ENCODE measurements at places on chromosomes 3 and 15.

GRCh38 chr3:425079-425478 lies 228.5 kb downstream of the CHL1 start:
- no peak for DNase-seq

GRCh38 chr3:15778332-15778858 lies 19.4 kb downstream of the ANKRD28 start:
- no peak for DNase-seq

- no peak for DNase-seq
These were observed 3.1 kb upstream of the EPHB1 start for GRCh38 chr3:134791992-134792391.

DNA sequence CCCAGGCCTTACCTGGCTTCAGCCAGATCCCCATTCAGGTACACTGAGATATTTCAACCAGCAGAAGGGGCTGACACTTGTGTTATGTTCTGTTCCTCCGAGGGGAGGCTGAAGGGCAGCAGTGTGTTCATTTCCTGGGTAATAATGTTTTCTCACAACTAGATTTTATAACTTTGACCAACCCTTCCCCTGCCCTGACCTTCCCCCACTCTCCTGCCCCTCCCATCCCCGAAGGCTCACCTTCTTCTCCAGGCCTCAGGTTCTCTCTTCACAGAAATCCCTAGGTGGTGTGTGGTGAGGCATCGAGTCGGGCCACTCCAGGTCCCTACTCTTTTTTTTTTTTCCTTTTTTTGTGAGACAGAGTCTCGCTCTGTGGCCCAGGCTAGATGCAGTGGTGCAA lies 34.6 kb downstream of the EPHB3 start:
- no peak for DNase-seq

DNA sequence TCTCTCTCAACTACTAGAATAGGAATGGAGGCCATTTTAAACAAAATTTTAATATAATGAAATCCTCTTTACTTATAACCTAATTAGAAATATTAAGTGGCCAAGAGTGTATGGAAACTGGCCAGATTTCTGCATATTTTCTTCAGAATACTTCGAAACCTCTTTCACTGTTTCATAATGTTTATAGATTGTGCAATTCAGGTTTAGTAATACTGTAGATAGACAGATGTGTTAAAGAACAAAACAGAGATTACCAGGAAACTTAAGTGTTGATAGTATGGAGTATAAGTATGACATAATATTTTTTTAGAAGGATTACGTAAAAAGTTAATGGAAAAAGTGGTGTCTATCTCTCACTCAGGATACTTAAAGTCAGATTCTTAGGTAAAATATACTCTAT lies 4.7 kb downstream of the ABHD5 start:
- no peak for DNase-seq

DNA sequence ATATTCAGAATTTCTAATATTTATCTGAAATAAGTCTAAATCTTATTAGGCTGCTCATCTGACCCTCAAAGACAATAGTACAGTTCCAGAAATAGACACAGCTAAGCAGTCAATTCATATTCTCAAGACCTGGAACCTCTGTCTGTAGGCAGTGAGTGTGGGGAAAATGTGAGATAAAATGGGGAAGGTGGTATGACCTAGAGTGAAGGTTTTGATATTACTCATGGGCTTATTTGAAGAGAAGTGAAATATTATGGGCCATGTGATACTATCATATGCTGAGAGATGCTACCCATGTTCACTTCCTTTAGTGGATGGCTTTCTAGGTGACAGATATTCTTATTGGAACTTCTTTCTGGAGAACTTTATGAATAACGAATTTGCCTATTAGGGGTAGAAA lies 33.5 kb downstream of the TGFBR2 start:
- DNase-seq, result no peak

GRCh38 chr3:150218236-150218635 lies 189.9 kb upstream of the TSC22D2 start:
- DNase-seq, result no peak

- no peak for DNase-seq
These were observed 96.1 kb downstream of the GSK3B start for GRCh38 chr3:119998166-119998565.

GRCh38 chr3:102353805-102354204 lies 81.0 kb upstream of the ZPLD1 start:
- DNase-seq, result no peak

DNA sequence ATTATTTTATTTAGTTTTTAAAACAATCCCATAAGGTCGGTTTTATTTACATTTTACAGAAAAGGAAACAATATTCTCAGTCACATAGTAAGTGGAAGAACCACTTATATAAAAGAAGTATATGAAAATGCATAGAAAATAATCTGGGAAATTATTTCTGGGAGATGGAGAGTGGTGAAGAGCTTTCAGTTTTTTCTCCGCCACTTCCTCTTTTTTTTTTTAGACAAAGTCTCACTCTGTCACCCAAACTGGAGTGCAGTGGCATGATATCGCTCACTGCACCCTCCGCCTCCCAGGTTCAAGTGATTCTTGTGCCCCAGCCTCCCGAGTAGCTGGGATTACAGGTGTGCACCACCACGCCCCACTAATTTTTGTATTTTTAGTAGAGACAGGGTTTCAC lies 21.2 kb downstream of the RAD51 start:
- no peak for DNase-seq

GRCh38 chr15:60772395-60773120 lies 293.6 kb upstream of the ICE2 start:
- DNase-seq, result no peak

GRCh38 chr3:181695661-181696491 lies 15.8 kb upstream of the SOX2 start:
- no peak for DNase-seq

DNA sequence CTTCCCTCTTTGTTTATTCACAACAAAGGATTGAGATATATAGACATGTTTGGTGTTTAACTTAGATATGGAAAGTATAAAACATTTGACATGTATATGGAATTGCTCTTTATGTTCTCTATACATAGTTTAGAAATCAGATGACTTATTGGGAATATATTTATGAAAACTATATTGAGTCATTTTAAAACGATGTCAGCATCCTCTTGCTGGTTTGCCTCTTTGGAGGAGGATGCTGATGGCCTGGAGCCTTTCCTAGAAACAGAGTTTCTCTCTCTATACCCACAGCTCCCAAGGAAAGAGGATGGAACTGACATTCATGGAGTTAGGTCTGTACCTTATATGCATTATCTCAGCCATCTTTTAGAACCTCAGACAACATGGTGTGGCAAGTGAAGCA lies 40.3 kb downstream of the ZBTB38 start:
- no peak for DNase-seq

GRCh38 chr3:161920196-161920595 lies 423.6 kb downstream of the OTOL1 start:
- DNase-seq, result no peak

GRCh38 chr3:118587037-118587741 lies 447.5 kb downstream of the IGSF11 start:
- no peak for DNase-seq

GRCh38 chr3:136938334-136938733 lies 19.4 kb upstream of the IL20RB start:
- no peak for DNase-seq

GRCh38 chr3:134052370-134052769 lies 22.6 kb upstream of the SLCO2A1 start:
- no peak for DNase-seq

DNA sequence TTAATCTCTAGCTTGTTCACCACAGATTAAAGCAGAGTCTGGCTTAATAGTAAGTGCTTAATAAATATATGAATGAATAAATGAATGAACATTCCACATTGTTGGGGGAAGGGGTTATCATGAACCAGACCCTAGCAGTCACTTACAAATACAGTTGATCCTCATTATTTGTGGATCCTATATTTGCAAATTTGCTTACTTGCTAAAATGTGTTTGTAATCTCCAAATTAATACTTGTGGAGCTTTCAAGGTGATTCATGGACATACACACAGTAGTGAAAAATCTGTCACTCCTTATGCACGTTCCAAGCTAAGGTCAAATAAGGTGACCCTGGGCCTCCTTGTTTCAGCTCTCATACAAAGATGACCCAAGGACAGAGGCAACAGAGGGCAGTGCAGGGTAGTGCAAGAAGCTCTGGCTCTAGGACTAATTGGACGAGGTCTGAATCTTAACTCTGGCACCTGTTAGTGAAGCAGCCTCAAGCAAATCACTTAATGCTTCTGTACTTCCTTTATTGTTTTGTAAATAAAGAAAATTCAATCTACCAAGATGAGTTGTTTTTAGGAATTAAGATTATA lies 112.8 kb upstream of the C2CD4B start:
- no peak for DNase-seq

GRCh38 chr3:193857996-193858395 lies 265.0 kb downstream of the OPA1 start:
- no peak for DNase-seq

- no peak for DNase-seq
These were observed 543.4 kb downstream of the GBE1 start for GRCh38 chr3:81218023-81218422.

DNA sequence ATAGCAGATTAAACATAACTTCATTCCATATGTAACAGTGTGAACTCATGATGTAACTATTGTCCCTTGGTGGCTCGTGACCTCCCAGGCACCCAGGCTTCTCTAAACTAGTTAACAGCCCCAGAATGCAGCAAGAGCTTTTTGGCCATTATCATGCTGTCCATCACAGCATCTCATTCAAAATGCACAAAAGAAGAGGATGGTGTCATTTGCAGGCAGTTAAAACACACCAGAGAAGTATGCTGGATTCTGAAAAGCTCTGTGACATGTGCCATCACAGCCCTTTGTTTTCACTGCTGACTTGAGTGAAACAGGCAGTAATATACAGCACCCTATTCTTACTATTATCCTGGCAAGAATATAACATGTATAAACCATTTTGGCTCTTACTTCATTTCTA lies 117.6 kb upstream of the CHMP2B start:
- no peak for DNase-seq

- DNase-seq, result no peak
These were observed 26.2 kb downstream of the TM2D3 start for GRCh38 chr15:101625980-101626379.

GRCh38 chr3:42847731-42848130 lies 27.9 kb downstream of the CYP8B1 start:
- no peak for DNase-seq

DNA sequence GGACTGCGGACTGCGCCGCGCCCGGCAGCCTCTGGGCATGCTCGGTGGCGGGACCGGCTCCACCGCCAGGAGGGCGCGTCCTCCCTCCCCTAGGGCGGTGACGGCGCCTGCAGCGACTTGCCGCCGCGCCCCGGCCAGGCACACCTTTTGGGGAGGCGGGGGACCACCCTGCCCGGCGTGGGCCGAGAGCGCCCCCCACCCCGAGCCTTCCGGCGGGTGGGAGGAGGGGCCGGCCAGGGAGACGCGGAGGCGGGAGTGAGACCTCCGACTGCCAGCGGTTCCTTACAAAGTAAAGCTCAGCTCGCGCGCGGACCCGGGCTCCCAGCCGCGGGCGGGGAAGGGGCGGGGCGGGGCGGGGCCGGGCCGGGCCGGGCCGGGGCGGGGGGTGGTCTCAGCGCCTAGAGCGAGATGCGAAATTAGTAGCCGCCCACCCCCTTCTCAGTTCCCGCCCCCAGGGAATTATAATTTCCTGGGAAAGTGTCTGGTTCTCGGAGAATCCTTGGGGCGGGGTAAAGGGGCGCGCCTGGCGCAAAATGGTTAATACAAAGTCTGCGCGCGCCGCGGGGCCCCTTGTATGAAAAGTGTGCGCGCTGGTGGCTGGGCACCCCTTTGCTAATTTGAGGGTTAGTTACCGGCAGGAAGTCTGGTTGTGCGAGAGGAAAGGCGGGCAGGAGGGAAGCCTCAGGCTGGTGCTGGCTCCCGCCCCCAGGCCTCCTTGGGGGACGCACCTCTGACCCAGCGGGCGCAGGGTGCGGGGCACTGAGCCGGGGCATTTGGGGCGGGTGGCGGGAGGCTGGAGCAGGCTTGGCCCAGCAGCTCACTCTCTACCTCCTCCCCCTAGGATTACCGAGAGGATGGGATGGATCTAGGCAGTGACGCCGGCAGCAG lies 224.8 kb upstream of the IL12A start:
- no peak for DNase-seq

DNA sequence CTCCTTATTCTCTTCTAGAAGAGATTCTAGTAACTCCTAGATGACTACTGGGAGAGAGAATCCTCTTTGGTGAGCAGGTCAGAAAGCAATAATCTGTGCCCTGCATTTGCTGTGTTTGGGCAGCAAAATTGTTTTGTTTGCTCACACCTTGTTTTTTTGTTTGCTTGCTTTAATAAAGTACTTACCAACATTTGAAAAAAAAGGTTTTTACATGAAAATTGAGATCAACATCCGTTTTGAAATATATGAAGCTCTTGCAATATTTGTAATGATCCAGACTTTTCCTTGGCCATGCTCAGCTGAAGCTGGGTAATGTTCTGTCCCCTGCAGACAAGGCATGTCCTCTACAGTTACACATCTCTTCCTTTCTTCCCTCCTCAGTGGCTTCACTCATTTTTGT lies 62.2 kb downstream of the DIPK2A start:
- no peak for DNase-seq

DNA sequence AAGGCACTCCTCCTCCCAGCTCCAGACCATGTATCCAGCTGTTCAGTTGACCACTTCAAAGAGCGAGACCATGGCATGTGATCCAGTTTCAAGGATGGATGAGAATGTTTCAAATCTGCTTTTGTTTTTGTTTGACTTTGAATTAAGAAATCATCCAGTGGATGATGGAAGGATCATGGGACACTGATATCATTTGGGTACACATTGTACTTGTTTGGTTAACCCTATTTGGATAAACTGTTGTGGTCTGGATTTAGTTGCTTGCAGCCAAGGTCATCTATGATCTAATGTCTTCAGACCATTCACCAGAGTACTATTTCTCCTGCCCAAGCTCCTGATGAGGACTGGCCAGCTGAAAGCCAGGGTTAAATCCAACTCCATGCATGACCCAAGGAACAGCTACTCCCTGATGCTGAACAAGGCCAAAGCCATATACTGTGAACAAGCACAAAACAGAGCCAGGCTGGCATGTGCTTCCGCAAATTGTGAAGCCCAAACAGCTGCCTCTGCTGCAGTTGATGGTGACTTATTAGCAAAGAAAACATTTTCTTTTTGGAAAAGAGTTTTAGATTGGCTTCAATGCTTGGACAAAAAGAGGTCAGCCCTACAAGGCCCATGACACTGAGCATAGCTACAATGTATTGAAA lies 5.2 kb upstream of the ADAMTS17 start:
- no peak for DNase-seq

DNA sequence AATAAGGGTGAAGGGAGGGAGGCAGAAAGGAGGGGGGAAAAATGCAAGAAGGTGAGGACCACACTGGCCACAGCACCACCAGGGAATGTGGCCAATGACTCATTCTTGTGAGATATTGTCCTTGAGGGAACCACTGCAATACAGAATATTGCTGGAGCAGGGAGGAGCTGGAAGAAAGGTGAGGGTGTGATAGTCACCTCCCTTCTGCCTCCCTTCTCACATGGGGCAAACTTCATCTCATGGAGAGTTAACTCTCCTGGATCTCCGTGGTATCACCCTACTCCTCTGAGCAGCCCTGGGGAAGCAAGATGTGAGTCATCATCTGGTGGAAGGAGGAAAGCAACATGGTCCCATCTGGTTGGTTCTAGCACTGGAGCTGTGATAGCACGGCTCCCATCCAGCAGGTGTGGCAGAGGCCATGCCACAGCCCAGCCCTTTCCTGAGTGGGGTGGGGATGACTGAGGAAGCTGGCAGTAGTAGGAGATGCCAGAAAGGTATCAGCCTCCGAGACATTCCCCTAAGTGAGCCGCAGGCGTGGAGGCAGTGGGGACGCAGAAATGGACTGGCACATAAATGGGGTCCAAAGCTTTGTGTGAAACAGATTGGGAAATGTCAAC lies 115.9 kb upstream of the LPP start:
- DNase-seq, result no peak

GRCh38 chr15:94487635-94488034 lies 256.3 kb downstream of the MCTP2 start:
- DNase-seq, result no peak
